ENCODE measurements at places on chromosomes 4 and X.

DNA sequence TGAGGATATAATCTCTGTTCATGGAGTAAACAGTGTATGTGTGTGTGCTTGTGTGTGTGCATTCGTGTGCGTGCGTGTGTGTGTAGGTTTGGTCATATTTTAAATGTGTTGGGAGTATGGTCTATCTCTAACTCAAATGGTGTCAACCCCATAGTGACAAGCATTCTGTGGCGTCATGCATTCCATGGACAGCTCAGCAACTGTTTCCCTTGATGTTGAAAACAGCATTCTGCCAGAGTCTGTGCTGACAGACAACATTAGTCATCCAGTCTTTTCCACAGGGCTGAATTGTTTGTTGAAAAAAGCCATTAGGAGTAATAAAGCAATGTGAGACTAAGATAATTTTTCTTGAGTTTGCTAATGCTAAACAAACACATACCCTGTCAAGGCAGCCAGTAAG lies 706.6 kb downstream of the PCDH19 start:
- no peak for DNase-seq

DNA sequence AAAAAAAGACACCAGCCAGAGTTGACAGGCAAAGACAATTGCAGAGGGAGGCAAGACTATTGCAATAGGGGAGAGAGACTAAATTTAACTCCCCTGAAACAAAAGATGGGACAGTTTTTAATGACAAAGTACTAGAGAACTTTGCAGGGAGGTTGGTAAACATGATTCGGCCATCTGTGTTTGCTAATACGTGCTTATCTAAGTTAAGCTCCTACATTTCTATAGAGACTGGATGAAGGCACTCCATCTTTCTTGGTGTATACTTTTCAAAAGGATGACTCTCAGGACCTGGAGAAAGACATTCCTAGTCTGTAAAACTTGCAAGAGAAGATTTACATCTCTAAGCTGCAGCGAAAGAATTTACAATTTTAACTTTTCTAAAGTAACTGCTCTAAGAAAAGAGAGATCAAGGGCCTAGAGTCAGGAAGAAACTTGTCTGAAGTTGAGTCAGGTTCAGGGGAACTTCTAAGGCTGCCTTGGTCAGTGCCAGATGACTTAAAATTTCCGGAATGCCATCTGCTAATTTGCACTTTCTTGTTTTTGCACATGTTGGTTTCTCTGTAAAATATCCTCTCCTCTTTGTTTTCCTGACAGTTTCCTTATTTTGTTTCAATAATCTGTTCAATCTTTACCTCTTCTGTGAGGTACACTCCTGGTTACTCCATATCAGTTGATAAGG lies 10.6 kb downstream of the ADAM29 start:
- no peak for DNase-seq

GRCh38 chrX:12804655-12805054 lies 13.4 kb downstream of the PRPS2 start:
- no peak for DNase-seq

DNA sequence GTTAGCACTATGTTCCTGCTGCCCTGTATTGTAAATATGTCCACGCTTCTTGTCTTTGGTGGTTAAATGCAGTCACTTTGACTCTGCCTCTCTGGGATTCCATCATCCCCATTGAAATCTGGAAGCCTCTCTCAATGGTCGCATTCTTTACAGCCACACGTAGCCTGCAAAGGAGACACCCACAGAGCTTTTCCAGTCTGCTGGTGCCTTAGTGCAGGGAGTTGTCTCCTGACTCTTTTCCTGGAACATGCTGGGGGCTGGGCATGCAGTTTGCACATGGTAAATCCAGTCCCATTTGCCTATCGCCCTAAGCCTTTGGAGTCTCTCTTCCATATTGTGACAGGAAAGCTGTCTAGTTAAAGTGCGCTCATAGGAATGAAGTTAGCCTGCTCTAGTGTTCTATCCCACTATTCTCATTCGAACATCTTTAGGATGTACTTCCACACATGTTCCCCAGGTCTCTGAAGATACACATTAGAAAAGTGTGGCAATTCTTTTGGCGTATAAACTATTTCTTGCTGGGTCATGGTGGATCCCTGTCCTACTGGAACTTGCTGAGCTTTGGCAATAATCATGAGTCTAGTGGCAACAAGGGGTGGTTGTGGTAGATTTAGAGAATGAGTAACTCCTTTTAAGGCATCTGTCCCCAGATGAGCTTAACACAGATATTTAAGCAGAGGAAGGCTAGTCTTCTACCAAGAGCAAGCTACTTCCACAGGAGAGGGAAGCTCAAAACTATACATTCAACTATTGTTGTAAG lies 33.7 kb downstream of the COQ2 start:
- DNase-seq, result no peak

GRCh38 chr4:38119668-38120385 lies 159.6 kb downstream of the PTTG2 start:
- no peak for DNase-seq

DNA sequence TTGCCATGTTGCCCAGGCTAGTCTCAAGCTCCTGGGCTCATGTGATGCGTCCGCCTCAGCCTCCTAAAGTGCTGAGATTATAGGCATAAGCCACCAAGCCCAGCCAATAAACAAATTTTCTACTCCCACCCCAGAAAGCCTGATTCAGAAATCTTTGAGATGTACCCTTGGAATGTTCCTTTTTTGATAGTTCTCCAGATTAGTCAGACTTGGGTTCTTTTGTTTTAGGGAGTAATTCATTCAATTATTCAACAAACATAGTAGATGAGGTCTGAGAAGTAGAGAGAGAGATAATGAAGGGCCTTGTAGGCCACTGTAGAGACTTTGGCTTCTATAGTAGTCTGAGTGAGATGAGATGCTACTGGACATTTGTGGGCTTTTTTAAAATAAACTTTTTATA lies 27.8 kb downstream of the RP2 start:
- DNase-seq, result no peak

DNA sequence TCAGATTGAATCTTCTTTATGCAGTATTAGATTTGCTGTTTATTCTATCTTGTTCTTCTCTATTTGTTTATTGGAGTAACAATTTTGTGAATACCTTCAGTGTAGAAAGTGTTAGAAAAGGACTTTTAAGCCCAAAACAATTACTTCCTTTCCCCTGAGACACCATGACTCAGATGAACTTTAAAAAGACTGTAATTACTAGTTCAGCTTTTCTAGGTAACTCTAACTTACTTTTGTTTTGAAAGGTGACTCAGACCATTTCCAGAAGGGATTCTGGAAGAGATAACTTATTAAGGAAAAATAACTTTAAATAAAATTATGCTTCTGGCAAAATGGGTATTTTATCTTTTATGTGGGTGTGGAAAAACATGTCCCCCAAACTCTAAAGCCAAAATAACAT lies 561.5 kb upstream of the PCDH10 start:
- no peak for DNase-seq

GRCh38 chr4:156677131-156677531 lies 294.5 kb downstream of the PDGFC start:
- no peak for DNase-seq

GRCh38 chr4:94649381-94650133 lies 108.2 kb upstream of the BMPR1B start:
- no peak for DNase-seq

Data from NCI-H1105 (cell line).